ENCODE measurements at places on chromosomes 12 and 14.

GRCh38 chr12:109126784-109127183 is 10.4 kb downstream of the ACACB start:
- no peak for DNase-seq

GRCh38 chr14:99744199-99744872 is 48.9 kb upstream of the EML1 start:
- DNase-seq, result no peak

DNA sequence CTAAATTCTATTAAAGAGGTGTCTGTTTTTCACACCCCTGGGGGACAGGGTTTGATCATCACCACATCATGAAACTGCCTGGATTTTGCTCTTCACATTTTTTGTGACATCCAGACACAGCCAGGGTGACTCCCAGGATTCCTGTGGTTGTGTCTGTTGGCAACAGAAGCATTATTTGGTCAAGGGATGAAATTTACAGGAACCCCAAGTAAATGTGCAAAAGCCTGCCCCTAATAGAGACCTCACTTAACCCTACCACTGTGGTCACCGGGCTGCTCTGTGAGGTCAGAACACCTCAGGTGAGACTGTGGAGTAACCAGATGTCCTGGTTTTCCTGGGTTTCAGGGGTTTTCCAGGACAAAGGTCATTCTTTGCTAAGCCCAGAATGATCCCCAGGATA is 103.8 kb downstream of the DAD1 start:
- DNase-seq, result no peak

DNA sequence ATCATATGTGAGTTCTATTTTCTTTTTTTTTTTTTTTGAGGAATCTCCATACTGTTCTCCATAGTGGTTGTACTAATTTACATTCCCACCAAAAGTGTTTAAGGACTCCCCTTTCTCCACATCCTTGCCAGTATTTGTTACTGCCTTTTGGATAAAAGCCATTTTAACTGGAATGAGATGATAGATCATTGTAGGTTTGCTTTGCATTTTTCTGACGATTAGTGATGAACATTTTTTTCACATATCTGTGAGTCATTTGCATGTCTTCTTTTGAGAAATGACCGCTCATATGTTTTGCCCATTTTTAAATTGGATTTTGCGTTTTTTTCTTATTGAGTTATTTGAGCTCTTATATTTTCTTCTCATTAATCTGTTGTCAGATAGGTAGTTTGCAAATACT is 394.8 kb downstream of the LRFN5 start:
- DNase-seq, result no peak

GRCh38 chr12:28578833-28579252 is 388.6 kb downstream of the CCDC91 start:
- no peak for DNase-seq

DNA sequence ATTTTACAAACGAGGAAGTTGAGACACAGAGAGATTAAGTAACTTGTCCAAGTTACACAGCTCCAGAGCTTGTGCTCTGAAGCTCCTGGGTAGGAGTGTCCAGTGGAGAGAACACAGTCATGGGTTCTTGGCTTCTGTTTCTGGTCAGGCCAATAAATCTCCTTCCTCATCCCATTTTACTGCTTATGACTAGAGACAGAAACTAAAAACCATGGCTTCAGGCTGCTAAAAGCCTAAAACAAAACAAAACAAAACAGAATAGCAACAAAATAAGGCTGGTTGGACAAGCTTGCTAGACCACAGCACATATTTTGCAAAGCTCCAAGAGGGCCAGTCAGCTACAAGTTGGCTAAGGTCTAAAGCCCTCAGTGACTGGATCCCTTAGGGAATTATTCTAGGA is 49.8 kb downstream of the PTGER2 start:
- no peak for DNase-seq

- no peak for DNase-seq
Observed at GRCh38 chr14:100299238-100299560, 7.0 kb downstream of the SLC25A29 start.

DNA sequence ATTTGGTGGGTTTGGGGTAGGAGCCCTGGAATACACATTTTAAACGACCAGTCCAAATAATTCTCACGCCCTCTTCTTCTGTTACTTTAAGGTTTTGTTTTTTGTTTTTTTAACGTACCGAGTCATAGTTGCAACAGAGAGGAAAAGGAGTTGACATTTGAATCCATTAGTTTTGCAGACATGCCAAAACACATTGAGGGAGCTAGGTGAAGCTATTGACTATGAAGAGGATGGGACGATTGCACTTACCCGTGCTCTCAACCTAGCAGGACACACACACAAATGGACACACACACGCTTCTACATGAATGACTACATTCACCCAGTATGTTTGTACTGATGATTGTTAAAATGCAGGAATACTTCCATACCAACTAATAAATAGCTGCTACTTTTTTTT is 54.3 kb upstream of the CIT start:
- DNase-seq, result no peak

GRCh38 chr12:6327229-6328041 is 14.4 kb downstream of the TNFRSF1A start:
- no peak for DNase-seq

- no peak for DNase-seq
Observed at GRCh38 chr12:3759878-3760277, 7.0 kb upstream of the CRACR2A start.

GRCh38 chr14:99468836-99469592 is 11.6 kb downstream of the SETD3 start:
- no peak for DNase-seq

DNA sequence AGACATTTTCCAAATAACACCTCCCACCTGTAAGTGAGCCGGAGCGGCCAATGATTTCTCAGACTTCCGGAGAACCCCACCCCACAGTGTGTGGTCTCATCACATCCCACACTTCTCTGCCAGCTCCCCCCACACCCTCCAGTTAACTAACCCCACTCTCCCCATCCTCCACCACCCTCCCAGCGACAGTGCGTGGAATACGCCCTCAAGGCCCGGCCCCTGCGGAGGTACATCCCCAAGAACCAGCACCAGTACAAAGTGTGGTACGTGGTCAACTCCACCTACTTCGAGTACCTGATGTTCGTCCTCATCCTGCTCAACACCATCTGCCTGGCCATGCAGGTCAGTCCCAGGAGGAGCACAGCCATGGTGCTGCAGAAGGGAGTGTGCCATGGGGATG is 184.4 kb upstream of the FKBP4 start:
- DNase-seq, result no peak

DNA sequence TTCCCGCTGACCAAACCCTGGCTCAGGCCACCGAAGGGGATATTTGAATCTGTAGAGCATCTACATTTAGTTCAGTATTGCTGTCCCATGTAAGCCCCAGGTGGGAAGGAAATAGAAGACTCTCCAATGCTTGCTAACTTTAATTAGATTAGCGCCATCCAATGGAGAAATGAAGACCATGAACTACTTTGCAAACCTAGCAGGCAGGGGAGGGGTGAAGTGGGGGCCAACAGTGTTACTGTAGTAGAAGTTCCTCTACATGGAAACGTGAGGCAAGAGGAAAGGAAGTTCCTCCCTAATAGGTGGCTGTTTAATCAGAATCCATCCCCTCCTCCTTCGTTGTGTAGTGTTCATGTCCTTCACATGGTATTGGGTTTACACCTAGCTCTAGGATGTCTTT is 9.3 kb upstream of the DENND5B start:
- peak; percentile 62 for DNase-seq

DNA sequence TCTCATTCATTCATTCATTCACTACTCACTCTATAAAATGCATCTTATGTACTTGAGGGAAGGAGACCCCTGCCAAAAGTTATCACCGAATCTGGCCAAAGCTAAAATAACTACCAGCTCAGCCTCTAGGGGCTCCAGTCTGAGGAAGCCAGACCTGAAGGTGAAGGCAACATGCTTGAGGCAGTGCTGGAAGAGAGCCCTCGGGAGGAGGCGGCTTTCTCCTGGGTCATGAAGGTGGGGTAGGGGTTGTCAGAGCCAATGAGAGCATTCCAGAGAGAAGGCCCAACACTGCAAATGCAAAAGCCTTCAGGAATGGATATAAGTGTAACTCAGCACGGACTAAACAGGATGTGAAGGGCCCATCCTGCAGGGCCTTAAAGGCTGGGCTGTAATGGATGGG is 62.4 kb downstream of the GSC start:
- DNase-seq, result peak; percentile 23

GRCh38 chr12:112165624-112166023 is 40.3 kb downstream of the TRAFD1 start:
- no peak for DNase-seq
